ENCODE measurements at places on chromosomes 6 and 20.

DNA sequence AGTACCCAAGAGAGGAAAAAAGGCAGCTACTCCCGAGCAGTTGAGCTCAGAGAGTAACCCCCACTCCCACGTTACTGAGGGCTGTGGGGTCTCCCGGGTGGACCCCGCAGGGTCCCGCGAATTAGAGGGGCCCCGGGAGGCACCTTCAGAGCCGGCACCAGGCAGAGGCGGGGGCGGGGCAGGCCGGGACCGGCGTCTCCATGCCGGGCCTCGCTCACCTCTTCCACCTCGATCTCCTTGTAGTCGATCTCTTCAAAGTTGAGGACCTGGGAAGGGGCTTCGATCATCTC, 381 bp downstream of the MAP3K7 start:
- no peak for DNase-seq

- DNase-seq = no peak
Measured at GRCh38 chr6:90914312-90914711, 327.4 kb upstream of the MAP3K7 start.

- no peak for DNase-seq
Measured at GRCh38 chr20:41424011-41424410, 57.4 kb upstream of the EMILIN3 start.

- DNase-seq = no peak
Measured at GRCh38 chr6:72350296-72350881, 271.5 kb upstream of the KCNQ5 start.

DNA sequence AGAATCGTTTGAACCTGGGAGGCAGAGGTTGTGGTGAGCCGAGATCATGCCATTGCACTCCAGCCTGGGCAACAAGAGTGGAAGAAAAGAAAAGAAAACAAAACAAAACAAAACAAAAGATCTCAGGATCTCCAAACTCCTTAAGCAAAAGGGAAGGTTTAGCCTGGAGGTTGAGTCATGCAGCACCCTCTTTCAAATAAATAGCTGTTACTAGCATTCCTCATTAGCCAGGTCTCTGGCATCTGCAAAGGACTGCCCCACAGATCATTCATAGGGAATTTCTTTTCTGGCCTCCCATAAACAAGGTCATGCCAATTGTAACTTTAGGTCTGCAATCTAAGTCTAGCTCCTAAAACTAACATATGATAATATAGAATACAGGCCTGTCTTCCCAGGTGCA, 37.2 kb downstream of the EDN1 start:
- no peak for DNase-seq

- no peak for DNase-seq
Measured at GRCh38 chr20:41352106-41352505, 11.5 kb downstream of the LPIN3 start.

- DNase-seq = no peak
Measured at GRCh38 chr6:37273690-37274089, 15.7 kb upstream of the TMEM217 start.

DNA sequence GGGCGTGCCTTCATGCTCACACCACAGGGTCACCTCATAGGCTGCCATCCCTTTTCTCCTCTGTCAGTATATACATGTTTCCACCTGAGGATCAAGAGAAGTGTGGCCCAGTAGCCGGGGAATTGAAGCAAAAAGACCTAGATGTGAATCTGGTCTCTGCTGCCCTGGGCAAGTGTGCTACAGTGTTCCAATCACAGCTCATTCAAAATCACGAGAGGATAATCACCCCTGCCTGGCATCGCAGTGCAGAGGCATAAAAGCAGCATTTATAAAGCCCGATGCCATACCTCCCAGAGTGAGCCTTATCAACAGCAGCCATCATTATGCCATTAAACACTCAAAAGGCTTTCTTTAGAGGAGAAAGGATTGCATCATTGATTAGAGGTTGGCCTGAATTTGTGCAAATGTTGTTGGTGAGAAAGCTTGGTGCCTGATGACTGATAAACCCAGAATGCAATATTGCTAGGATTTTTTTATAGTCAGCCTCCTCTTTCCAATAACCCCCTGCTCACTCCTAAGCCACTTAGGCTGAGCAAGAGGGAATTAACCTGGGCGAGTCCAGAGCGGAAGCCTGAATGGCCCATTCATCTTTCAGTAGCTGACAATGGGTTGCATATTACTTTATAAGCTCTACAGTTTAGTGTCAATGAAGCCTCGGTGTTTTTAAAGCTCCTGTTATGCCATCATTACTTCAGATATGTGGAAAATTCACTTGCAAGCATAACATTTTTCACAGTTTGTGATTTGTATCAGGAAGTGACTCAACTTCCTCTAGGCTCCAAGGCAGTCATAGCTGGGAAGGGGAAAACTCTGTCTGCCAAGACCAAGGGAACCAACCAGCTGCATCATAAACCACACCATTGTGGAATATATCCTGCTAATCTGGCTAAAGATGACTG, 92.5 kb upstream of the NXT1 start:
- DNase-seq = no peak

DNA sequence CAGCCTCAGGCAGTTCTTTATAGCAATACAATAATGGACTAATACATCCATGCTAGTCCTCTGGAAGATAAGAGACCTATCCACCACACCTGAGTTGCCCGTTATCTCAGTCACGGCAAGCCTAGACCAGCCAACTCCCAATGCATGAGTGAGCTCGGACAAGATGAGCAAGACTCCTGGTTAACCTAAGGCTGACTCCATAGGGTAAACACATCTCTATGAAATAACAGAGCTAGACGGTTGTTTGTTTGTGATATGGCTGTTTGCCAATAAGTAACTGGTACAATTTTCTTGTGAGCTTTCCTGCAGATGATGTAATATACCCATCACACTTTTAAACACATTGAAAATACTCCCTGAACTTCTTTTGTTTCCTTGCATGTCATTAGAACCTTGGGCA, 70.6 kb upstream of the PHACTR1 start:
- no peak for DNase-seq

DNA sequence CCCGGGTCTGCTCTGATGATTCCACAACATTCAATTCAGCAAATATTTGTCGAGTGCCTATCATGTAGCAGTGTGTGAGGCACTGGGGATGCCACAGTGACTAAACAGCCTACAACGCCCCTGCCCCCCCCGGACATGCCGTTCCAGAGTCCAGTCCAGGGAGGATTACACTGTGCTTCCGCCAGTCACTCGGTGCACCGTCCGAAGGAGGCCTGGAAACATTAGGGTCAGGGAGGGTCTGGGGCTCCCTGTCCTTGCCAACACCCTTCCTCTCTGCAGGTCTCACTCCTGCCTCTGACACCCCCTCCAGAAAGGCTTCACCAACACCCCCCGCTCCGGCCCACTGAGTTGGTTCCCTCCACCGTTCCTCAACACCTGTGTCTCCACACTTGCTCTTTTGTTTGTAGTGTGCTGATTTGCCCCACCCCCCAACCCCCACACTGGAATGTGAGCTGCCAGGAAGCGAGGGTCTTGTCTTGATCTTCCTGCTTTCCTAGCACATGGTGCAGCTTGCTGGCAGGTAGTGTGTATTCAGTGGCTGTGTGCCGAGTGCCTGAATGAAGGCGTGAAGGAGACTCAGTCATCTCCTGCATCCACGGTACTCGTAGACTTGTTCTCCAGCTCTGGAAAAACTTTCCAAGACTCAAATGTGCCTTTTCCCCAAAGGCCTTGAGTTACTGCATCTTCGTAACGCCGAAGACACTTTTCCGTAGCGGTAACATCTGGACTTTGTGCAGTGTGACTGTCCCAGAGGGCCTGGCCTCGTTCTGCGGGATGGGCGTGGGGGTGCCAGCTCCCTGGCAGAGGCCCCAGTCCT, 150.4 kb downstream of the ZDHHC14 start:
- DNase-seq = no peak

DNA sequence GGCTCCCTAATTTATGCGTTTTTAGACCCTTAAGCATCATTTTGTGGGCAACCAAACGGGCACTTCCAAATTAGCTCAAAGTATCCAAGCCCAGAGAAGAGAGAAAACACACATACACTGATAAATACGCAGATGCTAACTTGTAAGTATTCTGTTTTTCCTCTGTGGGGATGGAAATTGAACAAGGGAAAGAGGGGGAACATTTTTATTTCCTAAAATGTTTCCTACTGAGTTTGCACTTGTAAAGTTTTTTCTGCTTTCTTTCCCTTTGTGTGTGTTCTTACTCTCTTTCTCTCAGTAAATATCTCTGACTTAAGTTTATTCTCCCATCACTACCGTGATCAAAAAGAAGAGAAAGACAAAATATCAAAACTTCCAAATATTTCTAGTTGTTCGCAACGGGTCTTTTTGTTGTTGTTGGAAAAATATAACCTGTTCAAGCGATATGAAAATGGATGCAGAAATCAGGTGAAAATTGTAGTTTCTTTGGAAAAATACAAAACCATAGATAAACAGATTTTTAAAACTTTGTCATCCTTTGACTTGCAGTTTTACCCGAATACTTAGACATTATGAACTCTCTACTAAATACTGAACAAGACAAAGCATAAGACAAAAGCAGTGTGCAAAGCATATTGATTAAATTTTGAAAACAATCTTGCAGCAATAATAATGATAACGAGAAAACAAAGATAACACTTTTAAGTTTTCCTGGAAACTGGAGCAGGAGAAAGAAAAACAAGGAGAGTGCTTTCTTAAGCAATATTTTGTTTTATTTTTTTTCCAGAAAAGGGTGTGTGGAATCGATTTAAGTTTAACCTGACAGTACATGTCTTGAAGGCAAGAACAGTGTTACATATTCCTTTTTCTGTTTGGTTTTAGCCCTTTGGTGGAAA, 1.0 kb upstream of the NKX2-4 start:
- DNase-seq = no peak

- DNase-seq = peak; percentile 23
Measured at GRCh38 chr20:46010491-46011391, 2.0 kb downstream of the MMP9 start.

DNA sequence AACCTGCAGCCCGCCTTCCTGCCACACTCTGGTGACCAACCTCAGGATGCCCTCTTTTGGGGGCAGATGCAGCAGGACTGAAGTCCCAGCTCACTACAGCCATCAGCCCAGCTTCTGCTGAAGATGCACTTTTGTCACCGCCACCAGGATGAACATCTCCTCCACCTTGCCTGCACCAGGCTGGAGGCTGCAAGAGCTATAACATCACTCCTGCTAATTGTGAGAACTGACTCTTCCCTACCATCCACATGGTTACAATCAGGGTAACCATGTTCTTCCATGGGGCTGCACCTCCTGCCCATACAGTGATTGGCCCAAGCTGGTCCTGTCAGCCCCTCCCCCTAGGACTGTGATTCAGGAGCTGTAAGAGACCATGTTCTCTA, 2.0 kb upstream of the ACTL10 start:
- no peak for DNase-seq

- DNase-seq = no peak
Measured at GRCh38 chr6:162630069-162630468, 97.5 kb downstream of the PRKN start.

DNA sequence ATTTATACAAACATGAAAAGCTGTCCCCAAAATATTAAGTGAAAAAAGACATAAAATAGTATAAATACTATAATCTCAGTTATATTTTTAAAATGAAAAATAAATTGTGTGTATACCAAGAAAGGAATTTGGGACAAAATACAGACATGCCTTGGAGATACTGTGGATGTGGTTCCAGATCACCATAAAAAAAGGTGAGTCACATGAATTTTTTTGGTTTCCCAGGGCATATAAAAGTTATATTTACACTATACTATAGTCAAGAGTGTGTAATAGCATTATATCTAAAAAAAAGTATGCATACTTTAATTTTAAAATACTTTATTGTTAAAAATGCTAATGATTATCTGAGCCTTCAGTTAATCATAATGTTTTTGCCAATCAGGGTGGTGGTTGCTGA, 17.4 kb upstream of the SDHAF4 start:
- no peak for DNase-seq

- DNase-seq = no peak
Measured at GRCh38 chr6:15948930-15949900, 179.7 kb upstream of the MYLIP start.

DNA sequence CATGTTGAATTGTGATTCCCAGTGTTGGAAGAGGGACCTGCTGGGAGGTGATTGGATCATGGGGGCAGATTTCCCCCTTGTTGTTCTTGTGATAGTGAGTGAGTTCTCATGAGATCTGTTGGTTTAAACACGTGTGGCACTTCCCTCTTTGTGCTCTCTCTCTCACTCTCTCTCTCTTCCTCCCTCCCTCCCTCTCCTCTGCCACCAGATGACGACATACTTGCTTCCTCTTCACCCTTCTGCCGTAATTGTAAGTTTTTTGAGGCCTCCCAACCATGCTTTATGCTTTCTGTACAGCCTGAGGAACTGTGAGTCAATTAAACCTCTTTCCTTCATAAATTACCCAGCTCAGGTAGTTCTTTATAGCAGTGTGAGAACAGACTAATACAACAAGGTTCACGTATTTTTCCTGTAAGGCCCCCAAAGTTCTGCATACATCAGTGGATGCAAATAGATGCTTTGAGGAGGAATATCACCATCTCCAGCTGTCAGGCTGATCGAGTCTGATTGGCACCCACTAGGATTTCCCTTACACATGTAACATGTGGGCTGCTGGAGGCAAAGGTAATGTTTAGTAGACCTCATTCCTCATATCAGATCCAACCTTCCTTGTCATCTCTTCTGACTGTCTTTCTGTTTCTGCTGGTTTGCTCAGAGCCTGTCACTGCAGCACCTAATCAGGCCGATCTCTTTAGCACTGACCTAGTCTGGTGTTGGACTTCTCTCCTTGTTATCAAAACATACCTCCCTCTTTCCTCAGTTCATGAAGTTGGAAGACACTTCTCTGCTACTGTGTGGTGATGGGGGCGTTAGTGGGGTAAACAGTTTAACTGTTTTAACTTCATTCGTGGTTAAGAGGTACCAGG, 54.3 kb upstream of the BACH2 start:
- peak; percentile 9 for DNase-seq

DNA sequence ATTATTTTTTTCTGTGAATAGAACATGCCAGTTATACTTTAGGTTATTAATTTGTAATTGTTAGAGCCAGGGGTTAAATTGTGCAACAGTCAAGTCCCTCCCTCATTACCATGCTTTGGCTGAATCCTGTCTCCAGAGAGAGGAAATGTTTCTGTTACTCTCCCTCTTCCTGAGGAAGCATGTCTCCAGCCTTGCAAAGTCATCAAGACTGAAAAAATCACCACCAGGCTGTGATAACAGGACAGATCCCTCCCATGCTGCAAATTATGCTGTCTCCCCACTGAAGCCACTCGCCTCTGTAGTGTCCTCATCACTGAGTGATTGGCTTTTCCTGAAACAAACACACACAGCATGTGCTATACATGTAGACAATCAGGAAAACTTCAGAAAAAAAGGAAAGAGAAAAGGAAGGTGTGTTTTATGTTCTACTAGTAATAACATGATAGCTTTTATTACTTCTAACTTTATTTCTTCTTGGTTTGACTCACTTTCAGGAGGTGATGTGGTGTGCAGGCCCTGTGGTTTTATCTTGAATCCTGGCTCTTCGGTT, 290.0 kb upstream of the JAG1 start:
- no peak for DNase-seq

GRCh38 chr6:131101911-131102680, 33.2 kb upstream of the AKAP7 start:
- no peak for DNase-seq

All from activated T-helper 1 cell treated with Interleukin-2 at 50 U/mL for 16 hours (primary cell).